ENCODE measurements at places on chromosomes 12 and 14.

DNA sequence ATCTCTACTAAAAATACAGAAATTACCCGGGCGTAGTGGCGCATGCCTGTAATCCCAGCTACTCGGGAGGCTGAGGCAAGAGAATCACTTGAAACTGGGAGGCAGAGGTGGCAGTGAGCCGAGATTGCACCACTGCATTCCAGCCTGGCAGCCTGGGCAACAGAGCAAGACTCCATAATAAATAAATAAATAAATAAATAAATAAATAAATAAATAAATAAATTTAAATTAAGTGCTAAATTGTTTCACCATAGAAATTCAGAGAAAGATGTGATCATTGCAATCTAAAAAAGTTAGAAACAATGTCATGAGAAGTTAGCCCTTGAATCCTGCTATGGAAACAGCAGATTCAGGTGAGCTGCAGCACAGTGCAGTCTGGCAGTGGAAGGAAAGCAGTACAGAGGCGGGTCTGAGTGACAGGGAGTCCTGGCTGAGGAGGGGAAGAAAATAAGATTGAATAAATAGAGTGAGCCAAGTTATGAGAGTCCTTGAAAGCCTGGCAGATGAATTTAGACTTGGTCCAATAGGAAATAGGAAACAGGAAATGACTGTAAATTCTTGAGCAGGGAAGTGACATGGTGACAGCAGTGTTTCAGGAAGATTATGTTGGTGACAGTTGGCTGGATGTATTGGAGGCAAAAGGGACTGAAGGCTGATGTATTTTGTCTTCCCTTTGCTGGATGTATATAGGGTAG lies 241.5 kb downstream of the GXYLT1 start:
- DNase-seq: no peak

- no peak for DNase-seq
Observed at GRCh38 chr12:122072031-122072970, 6.3 kb upstream of the MLXIP start.

DNA sequence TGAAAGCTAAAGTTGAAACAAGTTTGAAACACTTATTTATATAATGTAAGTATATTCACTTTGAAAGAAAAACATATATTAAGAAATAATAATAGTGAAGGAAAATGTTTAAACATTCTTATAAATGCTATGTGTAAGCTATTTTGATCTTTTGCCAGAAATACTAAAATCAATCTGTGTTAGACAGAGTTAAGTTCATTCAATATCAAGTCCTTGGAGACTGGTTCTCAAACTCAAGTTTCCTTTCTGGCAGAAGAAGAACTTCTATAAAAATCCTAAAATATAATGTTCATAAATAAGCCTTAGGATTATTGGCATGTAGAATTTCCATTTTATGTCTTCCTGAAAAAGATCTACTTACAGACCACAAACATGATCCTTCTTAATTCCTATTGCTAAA lies 45.3 kb downstream of the TAOK3 start:
- no peak for DNase-seq

GRCh38 chr14:100950024-100950423 lies 46.5 kb upstream of the RTL1 start:
- DNase-seq: no peak

GRCh38 chr14:53764846-53765245 lies 191.8 kb downstream of the BMP4 start:
- no peak for DNase-seq

DNA sequence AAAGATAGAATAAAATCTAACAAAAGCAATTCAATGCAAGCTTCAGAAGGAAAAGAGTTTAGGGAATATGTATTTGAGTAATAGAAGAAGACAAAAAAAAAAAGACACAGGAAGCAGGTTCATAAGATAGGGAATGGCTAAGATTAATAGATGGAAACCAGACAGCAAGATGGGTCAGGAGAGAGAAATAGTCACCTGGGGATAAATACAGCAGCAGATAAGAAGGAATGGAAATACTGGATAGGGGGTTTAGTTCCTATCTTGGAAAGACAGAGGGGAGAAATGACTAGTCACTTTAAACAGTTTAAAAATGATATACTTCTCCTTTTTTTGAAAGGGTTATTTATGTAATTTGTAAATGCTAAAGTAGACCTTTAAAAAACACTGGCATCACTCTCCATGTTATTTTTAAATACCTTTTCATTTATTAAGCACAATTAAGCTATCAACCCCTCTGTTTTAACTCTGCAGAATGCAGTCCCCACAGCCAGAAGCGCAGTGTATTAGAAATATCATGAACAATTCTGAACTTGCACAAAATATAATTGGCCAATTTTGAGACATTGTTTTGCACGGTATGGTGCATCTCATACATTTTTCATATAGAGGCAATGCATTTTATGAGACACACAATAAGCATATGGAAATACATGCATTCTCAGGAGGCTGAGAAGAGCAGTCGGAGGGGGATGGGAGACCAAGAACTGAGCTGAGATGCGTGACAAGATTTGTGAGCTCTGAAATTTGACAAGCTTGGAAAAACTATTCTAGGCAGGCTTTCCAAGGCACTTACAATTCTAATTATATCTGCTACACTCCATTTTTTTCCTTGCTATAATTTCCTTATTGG lies 303.4 kb upstream of the PRICKLE1 start:
- DNase-seq: no peak

- DNase-seq: no peak
Observed at GRCh38 chr12:103688376-103689063, 101.4 kb downstream of the STAB2 start.

GRCh38 chr12:25824734-25825133 lies 133.7 kb upstream of the RASSF8 start:
- DNase-seq: no peak

- DNase-seq: no peak
Observed at GRCh38 chr14:70425354-70425753, 8.5 kb upstream of the SYNJ2BP start.

DNA sequence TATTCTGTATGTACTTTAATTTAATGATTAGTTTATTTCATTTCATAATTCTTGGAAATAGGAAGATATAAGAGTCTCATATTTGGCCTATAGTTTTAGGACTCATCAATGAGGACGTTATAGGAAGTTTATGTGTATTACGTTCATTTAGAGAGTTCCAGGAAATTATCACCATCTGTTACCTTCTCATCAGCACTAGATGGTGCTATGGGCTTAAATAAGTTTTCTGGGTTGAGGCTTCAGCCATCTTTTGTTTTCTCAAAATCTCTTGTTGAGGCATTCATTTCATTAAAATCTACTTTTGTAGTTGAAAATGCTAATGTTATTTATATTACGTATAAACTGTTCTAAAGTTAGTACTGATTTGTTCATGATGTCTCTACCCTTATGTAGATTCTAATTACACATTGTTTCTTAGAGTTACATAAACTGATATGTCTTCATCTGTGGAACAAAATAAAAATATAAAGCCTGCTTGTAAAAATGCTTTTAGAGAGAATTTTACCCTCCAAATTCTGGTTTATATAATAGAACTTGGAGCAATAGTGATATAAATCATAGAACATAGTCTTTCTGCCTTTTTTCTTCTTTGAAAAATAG lies 89.2 kb downstream of the CFAP54 start:
- no peak for DNase-seq

DNA sequence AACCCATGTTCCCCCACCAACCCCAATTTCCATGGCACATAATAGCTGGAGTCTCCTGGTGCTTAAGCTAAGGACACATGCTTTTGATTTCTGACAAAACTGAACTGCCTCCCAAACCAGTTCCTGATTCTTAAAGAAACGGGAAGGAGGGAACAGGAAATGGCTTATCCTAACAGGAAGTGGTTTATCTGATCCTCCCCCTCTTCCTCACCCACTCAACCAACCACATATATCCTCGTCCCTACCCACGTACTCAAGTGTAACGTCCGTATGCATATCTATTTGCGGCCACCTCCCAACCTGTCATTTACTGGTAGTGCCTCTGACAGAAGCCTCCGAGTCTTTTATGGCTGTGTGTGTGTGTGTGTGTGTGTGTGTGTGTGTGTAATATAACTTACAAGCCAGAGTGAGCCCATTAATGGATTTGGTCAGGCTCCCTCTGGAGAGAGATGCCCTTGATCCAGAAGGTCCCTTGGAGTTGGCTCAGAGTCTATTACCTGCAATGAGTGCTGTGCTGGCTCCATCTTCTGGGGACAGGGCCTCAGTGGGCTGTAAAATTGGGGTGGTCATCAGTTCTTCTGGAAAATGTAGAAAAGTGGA lies 7.7 kb downstream of the DAZAP2 start:
- no peak for DNase-seq

GRCh38 chr14:98770151-98770550 lies 501.8 kb downstream of the BCL11B start:
- no peak for DNase-seq

DNA sequence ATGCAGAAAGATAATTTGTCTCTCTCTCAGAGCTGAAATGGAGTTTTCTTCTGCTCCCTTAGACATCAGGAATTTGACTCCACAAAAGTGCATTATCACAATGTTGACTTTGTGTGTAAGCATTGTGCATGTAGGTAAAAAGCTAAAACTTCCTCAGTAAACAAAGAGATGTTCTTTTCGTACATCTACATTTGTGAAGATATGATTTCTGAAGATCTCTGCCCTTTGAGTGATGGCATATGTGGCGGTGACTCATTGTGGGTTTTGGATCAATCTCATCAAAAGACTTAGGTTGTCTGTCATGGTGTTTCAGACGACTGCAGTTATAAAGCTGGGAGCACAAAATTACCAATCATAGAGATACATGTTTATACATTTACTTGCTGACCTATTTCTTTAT lies 411.4 kb upstream of the LMO3 start:
- no peak for DNase-seq

DNA sequence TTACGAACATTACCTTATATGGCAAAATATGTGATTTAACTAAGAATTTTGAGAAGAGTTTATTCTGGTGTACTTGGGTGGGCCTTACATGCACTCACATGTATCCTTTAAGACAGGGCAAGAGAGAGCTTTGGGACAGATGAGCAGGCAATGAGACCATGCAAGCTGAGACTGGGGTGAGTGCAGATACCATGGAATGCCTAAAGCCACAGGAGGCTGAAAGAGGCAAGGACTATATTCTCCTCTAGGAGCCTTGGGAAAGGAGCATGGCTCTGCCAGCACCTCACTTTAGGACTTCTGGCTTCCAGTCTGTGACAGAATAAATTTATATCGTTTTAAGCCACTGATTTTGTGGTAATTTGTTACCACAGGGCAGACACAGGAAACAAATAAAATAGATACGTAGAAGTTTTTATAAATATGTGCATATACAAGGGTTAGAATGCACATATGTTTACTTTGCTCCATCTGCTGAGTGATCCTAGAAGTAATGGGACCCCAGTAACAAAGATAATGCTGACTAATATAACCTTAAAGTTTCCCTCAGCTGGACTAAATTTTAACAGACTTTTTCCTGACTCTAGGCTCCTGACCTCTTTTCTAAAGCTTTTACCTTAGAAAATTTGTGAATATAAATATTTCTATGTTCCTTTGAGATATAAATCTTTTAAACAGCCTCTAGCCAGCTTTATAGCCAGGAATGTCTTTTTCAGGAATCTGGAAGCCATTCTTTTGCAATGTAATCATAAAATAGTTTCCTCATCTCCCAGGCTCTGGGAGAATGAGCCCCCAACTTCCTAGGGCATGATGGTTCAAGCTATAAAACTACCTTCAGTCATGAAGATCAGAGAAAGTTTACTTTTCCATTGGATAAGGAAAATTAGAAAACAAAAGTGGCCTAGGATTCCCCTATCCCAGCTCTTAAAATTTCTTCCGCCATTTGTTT lies 216.8 kb downstream of the PPFIA2 start:
- no peak for DNase-seq

- no peak for DNase-seq
Observed at GRCh38 chr12:83739607-83740006, 1052.9 kb downstream of the TMTC2 start.

- DNase-seq: no peak
Observed at GRCh38 chr12:7929083-7929792, 6.7 kb downstream of the SLC2A3 start.

DNA sequence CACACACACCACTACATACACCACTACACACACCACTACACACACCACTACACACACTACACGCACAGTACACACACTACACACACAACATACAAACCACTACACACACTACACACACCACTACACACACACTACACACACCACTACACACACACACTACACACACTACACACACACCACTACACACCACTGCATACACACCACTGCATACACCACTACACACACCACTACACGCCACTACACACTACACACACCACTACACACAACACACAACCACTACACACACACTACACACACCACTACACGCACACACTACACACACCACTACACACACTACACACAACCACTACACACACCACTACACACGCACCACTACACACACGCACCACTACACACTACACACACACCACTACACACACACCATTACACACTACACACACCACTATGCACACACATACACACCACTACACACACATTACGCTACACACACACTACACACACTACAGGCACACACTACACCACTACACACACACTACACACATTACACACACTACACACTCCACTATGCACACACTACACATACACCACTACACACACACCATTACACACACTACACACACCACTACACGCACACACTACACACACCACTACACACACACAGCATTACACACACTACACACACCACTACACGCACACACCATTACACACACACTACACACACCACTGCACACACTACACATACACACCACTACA lies 12.5 kb downstream of the NOC4L start:
- DNase-seq: no peak

DNA sequence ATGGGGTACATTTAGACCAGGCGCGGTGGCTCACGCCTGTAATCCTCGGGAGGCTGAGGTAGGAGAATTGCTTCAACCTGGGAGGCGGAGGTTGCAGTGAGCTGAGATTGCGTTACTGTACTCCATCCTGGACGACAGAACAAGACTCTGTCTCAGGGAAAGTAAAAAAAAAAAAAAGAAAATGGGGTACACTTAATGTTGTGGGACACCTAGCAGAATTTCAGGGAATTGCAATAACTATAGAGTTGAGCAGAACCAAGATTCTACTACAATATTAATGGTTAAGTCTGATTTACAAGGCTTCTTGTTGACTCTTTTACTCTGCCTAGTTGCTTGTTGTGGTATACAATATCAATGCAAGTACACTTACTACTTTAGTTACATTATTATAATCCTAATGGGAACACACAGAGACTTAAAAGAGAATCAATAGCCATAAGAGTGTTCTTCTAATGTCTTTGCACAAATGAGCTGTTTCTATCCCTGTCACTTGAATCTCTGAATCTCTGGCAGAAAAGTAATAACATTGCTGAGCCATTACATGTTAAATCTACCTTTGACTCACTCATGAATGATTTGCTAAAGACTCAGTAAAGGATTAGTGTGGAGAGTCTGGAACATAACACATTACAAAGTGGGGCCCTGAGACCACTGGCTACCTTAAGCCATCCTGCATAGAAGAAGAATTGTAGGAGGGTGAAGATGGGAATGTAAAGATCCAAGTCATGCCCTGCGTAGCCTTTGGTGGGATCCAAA lies 22.7 kb downstream of the BEST3 start:
- no peak for DNase-seq

- DNase-seq: no peak
Observed at GRCh38 chr12:122888232-122888752, 7.6 kb downstream of the VPS37B start.

- no peak for DNase-seq
Observed at GRCh38 chr12:24398605-24399004, 449.1 kb upstream of the SOX5 start.
